Posterior vena cava (tissue), 2 donors: ENCODE measurements at places on chromosomes 3 and 15. TPM values are rescaled to one million over a fixed set of nuclear protein-coding genes. Genes with fewer than 3 reads are reported as not detected.
A peak's percentile ranks its signal among the peaks of the same experiment; 100 is the strongest.

DNA sequence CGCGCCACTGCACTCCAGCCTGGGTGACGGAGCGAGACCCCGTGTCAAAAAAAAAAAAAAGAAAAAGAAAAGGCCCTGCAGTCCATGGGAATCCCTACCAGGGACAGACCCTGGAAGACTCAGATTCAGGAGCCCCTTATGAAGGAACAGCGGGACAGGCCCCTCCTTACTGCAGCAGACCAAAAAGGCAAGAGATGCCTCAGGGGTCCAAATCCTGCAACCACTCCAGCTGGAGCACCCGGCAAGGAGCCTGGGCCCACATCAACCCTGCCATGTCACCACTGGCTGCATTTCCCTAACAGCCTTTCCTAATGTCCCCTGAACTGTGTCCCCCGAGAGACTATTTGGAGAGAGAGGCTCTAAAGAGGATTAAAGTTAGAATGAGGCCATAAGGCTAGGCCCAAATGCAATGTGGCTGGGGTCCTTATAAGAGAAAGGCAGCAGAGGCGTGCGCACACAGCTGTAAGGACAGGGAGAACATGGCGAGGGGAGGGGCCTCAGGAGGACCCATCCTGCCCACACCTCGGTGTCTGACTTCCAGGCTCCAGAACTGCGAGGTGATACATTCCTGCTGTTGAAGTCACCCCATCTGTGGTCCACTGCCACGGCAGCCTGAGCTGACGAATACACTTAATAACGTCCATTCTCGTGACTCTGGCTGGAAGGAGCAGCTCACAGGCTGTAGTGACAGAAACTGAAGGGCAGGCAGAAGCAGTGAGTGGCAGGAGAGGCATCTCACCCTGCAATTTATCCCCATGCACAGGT is 78.1 kb downstream of the ATP10A start:
- peak; percentile 79 for DNase-seq

Gene ATP1B3
- total RNA-seq, result 119 TPM

Gene HDC
- 3.6 TPM for total RNA-seq

- no peak for DNase-seq
These were observed 48.8 kb upstream of the MAP4 start for GRCh38 chr3:48065035-48065434.

Gene APOD
- total RNA-seq, result 388 TPM

Gene ALDH1L1
- 5.6 TPM for total RNA-seq

DNA sequence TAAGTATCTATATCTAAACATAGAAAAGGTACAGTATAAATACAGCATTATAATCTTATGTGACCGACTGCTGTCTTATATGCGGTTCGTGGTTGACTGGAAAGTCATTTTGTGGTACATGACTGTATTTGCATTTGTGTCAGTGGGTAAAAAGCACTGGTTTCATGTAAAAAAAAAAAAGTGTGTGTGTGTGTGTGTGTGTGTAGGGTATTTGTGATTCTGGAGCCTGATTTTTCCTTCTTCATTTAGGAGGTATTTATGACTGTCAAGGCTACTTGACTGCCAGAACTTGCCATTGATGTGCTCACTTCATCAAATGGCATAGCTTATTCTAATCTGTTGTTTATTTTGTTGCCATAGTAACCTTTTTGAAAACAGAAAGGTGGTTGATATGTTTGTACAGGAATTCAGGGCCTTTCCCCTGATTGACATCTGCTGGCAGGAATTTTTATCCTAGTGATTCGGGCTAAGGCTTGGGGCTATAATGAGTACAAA is 63.2 kb downstream of the AKAP13 start:
- DNase-seq, result no peak

DNA sequence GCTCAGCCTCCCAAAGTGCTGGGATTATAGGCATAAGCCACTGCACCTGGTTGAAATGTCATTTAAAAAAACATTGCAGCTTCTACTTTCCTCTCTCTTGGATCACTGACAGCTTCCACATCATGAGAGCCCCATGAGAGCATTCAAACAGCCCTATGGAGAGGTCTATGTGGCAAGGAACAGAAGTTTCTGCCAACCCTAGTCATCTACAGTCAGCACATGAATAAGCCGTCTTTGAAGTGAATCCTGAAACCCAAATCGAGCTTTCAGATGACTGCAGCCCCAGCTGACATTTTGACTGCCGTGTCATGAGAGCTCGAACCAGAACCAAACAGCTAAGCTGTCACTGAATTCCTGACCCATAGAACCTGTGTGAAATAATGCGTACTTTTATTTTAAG is 39.8 kb downstream of the CD200R1L start:
- DNase-seq, result no peak

GRCh38 chr3:111252779-111253178 is 181.2 kb downstream of the NECTIN3 start:
- DNase-seq, result no peak

DNA sequence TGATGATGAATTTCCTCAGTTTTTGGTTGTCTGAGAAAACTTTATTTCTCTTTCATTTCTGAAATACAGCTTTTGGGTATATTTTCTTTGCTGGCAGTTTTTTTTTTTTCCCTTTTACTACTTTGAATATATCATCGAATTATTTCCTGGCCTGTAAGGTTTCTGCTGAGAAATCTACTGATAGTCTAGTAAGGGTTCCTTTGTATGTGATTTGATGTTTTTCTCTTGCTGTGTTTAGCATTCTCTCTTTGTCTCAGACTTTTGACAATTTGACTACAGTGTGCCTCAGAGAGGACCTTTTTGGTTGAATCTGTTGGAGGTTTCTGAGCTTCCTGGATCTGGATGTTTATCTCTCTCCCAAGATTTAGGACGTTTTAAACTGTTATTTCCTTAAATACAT is 336.0 kb downstream of the CACNA2D3 start:
- DNase-seq, result no peak

- no peak for DNase-seq
These were observed 89.9 kb upstream of the TSPAN3 start for GRCh38 chr15:77160562-77161478.

- DNase-seq, result no peak
These were observed 87.4 kb upstream of the CACNA2D3 start for GRCh38 chr3:54034971-54035370.

- DNase-seq, result no peak
These were observed 426.5 kb upstream of the RASGRP1 start for GRCh38 chr15:38991126-38991525.

Gene EIF2A
- total RNA-seq, result 75.5 TPM

GRCh38 chr3:180420804-180421203 is 181.2 kb upstream of the TTC14 start:
- no peak for DNase-seq
